Left lobe of liver (tissue), 2 donors: ENCODE measurements at places on chromosomes 2 and 18.

DNA sequence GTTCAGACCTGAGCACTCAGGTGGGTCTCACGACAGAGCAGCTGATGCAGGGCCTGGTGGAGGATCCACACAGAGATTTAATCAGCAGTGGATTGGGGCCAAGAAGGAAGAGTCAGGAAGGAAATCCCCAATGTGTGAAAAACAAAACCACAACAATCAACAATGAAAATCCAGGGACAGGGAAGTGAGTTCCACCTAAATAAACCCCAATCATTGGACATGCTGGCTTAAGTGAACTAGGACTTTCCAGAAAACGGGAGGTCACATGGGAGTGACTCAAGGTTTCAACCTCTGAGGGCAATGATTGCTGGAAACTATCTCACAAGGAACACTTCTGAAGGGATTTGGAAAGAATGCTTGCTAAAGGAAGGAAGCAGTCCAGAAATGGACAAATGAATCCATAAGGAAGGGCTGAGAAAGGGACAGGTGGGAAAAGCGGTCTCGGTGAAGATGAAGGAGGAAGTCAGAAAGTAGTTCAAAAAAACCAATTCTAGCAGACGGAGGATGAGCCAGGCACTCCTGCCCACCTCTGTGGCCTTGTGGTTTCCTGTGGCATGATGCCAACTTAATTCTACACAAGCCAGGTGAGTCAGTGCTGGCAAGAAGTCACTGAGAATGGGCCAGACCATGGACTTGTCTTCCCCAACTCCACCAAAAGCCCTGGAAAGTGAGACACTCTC lies 15.4 kb upstream of the XDH start:
- DNase-seq: no peak

GRCh38 chr2:109171444-109172334 lies 42.7 kb downstream of the SH3RF3 start:
- no peak for DNase-seq

GRCh38 chr2:38602136-38602731 lies 494 bp downstream of the HNRNPLL start:
- peak; percentile 62 for DNase-seq

GRCh38 chr2:16005389-16005788 lies 65.0 kb downstream of the MYCN start:
- no peak for DNase-seq

DNA sequence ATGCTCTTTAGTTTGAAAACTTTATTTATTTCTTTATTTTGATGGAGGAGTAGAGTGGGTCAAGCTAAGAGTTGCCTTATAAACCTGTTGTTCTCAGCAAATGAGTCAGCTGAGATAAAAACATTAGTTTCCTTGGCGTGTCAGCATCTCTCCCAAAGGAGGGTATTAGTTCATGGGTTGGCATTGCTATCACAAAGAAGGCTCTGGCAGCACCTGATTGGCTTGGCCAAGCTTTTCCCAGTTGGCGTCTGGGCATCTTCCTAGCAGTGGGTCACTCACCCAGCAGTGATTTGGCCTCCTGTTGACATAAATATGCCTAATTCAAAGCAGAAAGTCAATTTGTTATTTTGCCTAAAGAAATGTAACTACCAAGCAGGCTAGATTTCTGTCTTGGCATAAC lies 200.7 kb upstream of the TNP1 start:
- no peak for DNase-seq

- no peak for DNase-seq
These were observed 279.0 kb downstream of the AFF3 start for GRCh38 chr2:99863236-99863902.

DNA sequence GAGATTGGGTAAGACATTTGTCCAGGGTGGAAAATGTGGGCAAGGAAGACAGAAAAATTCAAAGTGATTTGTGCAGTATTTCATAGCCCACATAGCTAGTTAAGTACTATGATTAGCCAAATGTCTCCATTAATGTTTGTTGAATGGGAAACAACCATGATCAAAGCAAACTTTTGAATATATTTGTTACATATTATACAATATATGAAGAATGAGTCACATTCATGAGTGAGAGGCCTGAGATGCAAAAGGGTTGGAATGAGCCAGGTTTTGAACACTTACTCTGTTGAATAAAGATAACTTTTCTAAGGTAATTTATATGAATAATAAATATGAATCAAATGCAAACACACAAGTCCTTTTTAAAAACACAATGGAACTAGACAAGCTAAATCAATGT lies 984.5 kb upstream of the CDH2 start:
- no peak for DNase-seq

DNA sequence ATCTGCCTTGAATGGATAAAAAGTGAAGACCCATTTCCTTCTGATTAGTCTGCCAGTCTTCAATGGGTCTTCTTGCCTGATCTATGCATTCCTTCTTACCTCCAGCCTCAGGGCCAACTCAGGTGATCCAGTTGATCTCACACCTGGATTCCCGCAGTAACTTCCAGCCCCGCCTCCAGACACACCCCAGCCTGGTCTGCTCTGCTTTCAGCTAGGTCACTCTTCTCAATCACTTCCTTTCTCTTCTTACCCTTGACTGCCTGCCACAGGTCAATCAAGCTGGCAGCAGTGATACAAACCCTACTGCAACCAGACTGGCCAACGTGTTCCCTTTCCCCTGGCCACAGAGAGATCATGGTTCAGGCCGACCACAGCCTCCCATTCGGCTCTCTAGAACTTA lies 263.6 kb downstream of the ZNF516 start:
- no peak for DNase-seq

GRCh38 chr2:136282251-136282650 lies 164.3 kb upstream of the CXCR4 start:
- DNase-seq: no peak

GRCh38 chr2:197515315-197515738 lies 539 bp upstream of the MOB4 start:
- no peak for DNase-seq

DNA sequence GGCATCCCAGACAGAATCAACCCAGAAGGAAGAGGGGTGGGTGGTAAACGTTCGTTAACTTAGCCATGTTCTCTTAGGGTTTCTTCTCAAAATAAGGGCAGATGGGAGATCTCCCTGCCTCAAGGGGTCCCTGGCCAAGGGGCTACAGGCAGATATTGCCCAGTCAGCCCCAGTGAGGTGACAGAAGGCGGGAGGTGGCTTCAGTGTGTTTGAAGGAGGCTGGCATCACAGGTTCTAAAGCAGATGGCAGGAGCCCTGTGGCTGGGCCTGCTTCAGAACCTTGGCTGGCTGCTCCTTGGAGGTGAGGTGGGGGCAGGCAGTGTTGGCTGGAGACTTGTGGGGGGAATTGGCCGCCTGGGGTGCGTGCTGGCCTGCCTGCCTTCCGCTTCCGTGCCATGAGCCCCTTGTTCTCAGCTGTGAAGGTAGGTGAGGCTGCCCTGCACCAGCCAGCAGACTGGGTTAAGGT lies 23.5 kb downstream of the HPCAL1 start:
- DNase-seq: no peak

DNA sequence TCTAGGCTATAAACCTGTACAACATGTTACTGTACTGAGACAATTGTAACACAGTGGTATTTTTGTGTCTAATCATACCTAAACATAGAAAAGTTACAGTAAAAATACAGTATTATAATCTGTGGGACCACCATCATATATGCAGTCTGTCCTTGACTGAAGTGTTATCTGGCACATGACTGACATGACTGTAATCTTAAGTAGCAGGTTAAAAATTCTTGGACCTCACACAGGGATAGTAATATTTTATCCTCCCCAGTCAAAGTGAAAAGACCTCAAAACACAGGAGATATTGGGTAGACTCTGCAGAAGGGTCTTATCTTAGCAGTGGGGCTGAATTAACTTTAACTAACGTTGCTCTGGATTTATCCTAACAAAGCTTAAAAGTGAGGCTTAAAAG lies 4.9 kb upstream of the SCN9A start:
- DNase-seq: no peak

GRCh38 chr2:96498021-96498431 lies 7.1 kb downstream of the NEURL3 start:
- DNase-seq: no peak

GRCh38 chr2:187842978-187843847 lies 289.0 kb upstream of the TFPI start:
- DNase-seq: no peak

DNA sequence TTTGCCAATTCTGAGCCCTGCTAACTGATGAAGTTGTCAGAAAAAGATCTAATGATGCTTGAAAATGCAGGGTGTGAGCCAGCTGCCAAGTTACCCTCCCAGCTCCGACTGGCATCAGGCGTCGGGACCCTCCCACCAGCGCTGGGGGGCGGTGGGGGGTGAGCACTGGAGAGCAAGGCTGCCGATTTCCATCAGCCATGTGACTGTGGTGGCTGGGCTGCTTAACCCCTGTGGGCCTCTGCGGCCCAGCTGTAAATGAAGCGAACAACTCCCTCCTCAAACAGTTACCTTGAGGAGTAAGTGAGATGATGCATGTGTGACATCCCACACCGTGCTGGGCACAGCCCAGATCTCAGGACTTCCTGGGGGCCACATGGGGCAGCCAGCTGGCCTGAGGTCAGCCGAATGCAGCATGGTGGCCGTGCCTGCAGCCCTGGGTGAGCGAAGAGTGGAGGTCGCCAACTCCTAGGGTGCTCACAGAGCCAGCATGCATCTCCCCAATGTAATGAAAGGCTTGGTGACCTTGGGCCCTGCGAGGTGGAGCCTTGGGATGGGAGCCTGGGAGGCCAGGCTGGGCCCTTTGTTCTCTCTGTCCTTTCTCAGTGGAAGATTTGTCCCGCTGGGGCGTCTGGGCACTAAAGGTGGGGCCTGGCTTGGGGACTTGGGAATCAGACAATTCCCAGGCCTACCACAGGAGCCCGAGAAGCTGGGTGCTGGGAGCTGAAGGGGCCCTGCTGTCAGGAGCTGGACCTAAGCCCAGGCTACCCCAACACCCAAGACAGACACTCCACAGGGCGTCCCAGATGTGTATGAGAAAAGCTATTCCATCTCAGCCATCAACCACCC lies 25.1 kb downstream of the CIB4 start:
- DNase-seq: peak; percentile 40

DNA sequence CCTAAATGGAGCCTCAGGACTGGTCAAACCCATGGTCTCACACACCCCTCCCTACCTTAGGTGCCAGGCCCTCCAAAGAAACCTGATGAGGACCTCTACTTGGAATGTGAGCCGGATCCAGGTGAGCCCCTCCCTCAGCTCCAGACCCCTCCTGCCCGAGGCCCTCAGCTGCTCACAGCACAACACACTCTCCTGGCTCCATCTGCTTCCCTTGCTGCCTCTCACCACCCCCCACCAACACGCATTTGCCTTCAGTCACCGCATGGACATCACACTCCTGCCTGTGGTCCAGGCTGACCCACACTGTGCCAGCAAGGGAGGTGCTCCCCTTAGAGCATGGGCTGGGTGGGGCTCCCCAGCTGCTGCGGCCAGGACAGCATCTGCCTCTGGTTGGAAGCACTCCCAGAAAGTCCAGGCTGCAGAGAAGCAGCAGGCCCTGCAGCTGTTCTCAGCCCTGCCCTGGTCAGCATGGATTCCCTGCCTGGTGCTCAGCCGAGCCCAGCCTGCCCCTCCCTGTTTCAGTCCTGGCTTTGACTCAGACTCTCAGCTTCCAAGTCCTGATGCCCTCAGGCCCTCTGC lies 15.1 kb downstream of the SH2D6 start:
- peak; percentile 75 for DNase-seq

DNA sequence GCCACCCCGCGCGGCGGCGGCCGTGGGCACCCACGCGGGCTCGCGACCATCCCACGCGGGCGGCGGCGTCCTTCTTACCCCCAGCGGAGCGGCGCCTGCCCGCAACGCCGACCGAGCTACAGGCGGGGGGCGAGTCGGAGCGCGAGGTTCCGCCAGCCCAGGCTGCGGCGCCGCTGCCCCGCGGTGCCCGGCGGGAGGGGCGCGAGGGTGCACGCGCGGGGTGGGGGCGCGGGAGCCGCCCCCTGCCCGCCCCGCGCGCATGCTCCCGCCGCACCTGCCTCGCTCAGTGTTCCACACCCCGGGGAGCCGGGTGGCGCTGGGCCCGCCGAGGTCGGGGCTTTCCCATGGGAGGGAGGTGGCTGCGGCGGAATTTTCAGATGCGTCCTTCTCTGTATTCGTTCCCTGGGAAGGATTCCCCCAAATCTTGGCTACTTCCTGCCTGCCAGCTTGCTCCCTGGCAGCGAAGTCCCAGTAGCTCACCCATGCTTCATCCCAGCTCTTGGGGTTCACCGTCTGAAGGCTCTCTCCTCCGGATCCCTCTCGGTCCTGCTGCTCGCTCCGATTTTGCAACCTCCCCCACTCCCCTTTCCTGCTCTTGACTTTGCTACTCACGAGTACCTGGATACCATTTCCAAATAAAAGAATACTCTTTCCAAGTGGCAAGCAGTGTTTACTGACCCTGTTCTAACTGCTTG lies at the start of gene L3MBTL4:
Gene L3MBTL4, minus strand, starts transcription at position 189 of the 695 bp plus-strand sequence. CDS start 103,286 bp downstream, outside the sequence.
- peak; percentile 81 for DNase-seq

- no peak for DNase-seq
These were observed 410.7 kb upstream of the TNP1 start for GRCh38 chr2:217270485-217271121.

DNA sequence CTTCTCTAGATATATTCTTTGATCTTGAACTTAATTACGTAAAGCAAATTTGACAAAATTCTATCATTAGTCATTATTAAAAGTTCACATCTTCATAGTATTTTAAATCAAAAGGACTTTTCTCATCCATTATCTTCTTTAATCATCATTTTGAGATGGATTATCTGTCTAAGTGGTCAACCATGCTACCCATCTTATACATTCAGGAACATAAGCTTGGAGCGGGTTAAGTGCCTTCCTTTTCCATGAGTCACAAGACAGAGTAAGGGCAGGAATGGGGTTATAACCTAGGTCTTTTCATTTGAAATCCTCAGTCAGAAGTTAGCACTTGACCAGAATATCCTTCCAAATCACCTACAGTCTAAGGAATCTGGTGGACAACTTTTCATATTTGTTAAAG lies 297.1 kb downstream of the TCF4 start:
- DNase-seq: no peak

GRCh38 chr2:30287857-30288513 lies 56.7 kb downstream of the LBH start:
- no peak for DNase-seq

GRCh38 chr2:80361904-80362303 lies 57.4 kb upstream of the LRRTM1 start:
- no peak for DNase-seq

GRCh38 chr2:203989521-203989920 lies 53.0 kb downstream of the ICOS start:
- no peak for DNase-seq

DNA sequence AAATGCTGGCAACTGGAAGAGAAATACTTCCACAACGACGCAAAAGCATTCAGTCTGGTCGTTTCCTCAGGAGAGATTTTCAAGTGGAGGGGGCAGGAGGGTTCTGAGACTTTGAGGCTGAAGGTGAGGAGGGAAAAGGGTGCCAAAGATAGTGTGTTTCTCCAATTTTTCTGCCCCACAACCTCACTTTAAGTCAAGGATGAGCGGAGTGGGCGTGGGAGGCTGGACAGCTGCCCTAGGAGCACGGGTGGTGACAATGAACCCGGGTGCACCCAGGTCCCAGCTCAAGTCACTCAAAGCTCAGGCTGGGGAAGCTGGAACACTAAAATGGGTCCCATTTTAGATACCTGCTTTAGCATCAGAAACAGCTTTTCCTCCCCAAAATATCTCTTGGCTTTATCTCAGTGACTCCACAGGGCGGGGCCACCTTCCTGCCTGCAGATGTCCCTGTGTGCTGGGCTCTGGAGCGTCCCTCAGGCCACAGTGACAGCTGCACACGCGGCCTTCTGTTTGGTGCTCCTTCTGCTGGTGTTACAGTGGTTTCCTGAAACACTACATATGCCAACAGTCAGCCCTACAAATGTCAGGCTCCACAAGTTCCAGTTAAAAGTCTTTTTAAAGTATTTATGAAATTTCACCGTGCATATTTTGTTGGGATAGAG lies 1.4 kb upstream of the MBP start:
- no peak for DNase-seq
